ENCODE measurements at places on chromosomes 16 and 17.

DNA sequence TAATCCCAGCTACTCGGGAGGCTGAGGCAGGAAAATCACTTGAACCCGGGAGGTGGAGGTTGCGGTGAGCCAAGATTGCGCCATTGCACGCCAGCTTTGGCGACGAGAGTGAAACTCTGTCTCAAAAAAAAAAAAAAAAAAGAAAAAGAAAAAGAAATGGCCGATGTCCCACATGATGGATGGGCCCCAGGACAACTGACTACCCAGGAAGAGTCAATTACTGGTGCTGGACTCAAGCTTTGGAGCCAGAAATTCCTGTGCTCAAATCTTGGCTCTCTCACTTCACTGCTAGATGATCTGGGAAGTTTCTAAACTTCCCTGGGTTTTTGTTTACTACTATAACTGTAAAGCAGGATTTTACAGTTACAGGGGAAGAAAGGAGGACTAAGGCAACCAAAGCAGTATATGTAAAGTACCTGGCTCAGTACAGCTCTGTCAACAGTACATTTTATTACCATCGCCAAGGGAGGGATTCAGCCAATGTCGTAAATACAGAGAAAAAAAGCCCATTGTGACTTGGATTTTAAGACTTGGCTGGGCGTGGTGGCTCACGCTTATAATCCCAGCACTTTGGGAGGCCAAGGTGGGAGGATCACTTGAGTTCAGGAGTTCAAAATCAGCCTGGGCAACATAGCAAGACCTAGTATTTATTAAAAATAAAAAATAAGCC lies 11.9 kb downstream of the C16orf86 start:
- peak; percentile 19 for DNase-seq

GRCh38 chr16:30350134-30350871 lies 4.8 kb downstream of the CD2BP2 start:
- DNase-seq = peak; percentile 6

GRCh38 chr16:84049403-84050060 lies 6.9 kb upstream of the SLC38A8 start:
- peak; percentile 59 for DNase-seq

DNA sequence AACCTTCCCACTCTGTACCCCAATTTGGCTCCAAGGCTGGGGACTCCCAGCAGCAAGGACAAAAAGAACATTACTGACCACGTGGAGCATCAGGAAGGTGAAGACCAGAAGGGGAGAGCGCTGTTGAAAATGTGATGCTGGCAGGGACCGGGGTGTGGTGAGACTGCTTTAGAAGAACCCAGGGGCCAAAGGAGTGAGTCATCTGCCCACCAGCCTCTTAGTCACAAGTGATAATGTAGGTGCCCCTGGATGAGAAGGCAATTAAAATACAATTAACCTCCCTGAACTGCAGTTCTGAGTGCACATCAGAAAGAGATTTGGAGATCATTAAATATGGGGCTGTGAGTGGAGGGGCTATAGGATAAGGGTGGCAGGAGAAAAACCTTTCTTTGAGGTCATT lies 366.6 kb upstream of the CCL2 start:
- no peak for DNase-seq

DNA sequence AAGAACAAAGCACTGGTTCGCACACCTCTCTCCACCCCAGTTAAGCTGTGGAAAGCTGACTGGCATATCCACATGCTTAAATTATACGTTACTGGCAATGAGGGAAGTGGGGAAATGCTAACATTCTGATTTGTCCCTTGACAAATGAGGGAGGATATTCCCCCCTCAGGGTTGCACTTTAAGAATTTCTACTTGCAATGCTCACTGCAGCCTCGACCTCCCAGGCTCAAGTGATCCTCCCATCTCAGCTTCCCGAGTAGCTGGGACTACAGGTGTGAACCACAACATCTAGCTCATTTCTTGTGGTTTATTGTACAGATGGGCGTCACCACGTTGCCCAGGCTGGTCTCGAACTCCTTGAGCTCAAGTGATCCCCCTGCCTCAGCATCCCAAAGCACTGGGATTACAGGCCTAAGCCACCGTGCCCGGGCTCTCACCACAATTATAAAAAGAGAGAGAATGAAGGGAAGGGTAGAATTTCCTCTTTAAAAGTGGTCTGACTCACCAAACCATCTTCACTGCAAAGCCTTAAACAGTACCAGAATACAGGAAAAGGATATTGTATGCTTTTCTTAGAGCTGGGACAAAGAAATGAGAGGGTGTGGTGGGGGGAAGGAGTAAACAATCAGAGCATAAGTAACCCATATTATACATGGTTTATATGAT lies 38.9 kb downstream of the KANSL1 start:
- DNase-seq = no peak

GRCh38 chr17:78915872-78916632 lies 9.1 kb downstream of the TIMP2 start:
- peak; percentile 88 for DNase-seq

- DNase-seq = peak; percentile 17
Observed at GRCh38 chr17:49703557-49704277, 4.0 kb downstream of the SLC35B1 start.

- DNase-seq = no peak
Observed at GRCh38 chr16:78925083-78925767, 675.3 kb downstream of the MAF start.

DNA sequence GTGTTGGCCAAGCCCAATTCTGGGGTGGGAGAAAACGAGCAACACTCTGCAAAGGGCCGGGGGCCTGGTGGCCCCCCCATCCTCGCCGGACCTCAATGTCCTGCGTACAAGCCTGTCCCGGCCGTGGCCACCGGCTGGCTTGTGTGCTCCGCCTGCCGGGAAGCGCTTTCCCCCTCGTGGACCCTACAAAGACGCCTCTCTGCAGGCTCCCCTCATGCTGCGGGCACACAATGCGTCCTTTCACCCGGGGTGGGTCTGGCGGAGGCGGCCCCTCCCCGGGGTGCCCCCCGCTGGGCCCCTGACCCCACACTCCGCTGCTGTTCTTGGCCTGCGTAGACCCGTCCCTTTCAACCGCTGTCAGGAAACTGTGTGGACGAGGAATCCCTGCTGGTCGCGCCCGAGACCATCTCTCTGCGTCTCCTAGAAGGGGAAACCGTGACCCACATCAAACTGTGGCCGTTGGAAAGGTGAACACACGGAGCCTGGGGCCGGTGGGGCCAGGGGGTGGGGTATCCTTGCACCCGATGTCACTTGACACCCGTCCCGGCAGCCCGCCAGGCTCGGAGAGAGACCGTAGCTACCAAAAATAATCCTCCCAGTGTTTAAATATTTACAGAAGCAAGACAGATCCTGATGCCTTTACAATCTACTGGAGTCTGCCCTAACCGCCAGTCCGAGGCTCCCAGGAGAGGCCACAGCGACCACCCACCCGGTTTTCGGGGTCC lies 43.6 kb downstream of the TBC1D16 start:
- DNase-seq = no peak

DNA sequence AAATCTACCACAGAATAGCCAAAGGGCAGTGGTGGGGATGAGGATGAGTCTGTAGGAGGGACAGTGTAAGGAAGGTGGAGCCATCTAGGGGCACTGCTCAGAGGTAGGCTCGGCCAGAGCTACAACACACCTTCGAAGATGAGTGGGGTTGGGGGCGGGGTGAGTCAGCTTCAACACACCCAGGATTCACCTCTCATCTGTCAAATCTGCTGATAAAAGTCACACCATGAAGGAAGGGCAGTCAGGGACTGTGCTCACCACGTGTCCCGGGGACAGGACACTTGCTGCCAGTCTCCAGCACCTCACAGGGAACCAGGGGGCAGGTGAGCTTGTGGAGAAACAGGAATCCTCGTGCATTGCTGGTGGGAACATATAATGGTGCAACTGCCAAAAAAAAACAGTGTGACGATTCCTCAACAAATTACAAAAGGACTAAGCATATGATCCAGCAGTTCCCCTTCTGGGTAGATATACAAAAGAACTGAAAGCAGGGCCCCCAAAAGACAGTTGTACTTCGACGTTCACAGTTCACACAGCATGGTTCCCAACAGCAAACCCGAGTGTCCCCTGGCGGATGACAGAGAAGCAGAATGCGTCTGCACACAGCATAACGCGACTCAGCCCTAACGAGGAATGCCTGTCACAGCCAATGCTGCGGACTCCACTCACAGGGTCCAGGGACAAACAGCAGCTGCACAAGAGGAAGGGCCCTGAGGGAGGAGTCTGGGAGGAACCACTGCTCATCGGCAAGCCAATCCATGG lies 133.1 kb downstream of the ANKRD11 start:
- peak; percentile 84 for DNase-seq

GRCh38 chr16:23949630-23950290 lies 114.0 kb downstream of the PRKCB start:
- peak; percentile 95 for DNase-seq

- no peak for DNase-seq
Observed at GRCh38 chr16:47721006-47721637, 260.0 kb downstream of the PHKB start.

- no peak for DNase-seq
Observed at GRCh38 chr16:57695680-57696069, 1.1 kb downstream of the DRC7 start.

DNA sequence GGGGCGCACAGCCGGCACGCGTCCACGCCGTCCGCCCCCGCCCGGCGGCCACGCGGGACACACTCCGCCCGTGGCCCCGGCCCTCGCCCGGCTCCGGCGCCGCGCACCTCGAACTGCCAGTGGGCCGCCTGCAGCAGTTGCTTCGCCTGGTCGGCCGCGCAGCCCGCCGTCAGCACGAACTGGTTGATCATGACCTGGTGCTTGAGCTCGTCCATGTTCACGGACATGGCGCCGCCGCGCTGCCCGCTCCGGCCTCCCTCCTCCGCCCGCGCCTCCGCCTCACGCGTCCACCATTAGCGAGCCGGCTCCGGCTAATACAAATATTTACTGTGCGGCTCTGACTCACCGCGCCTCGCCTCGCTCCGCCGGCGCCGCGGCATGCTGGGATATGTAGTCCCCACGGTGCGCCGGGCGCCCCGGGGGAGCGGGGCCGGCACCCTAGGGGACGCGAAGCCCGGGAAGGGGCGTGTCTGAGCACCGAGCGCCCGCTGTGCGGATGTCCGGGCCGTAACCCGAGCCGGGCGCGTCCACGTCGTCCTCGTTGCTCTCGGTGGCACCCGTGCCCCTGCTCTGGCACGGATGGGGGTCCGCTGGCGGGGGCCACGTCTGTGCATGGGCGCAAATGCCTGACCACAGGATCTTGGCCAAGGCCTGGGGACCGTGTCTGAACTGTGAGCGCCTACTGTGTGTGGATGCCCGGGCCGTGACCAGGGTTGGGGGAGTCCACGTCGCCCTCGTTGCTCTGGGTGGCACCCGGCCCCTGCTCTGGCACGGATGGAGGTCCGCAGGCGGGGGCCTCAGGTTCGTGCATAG lies at the start of gene UBALD1:
Gene UBALD1, minus strand, starts transcription at position 318 of the 813 bp plus-strand sequence. Its CDS starts 91 bp downstream, at position 227.
- DNase-seq = peak; percentile 96

DNA sequence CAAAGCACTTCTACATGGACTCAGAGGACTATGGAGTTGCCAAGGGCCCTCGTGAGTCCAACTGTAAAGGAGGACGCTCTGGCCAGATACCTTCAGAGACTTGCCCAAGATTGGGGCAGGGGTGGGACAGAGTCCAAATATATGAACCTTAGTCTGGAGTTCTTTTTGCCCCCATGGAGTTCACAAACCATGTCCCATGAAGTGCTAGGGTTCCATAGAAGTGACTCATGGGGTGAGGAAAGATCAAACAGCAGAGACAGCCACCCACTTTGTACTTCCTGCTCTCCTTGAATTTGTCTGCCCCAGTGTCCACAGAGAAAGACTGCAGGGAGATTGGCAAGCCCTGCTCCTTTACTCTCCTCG lies 29.0 kb downstream of the SRL start:
- no peak for DNase-seq

- no peak for DNase-seq
Observed at GRCh38 chr17:77963441-77963840, 4.9 kb downstream of the TNRC6C start.

GRCh38 chr17:16440901-16441629 lies 25.7 kb downstream of the TRPV2 start:
- DNase-seq = no peak

DNA sequence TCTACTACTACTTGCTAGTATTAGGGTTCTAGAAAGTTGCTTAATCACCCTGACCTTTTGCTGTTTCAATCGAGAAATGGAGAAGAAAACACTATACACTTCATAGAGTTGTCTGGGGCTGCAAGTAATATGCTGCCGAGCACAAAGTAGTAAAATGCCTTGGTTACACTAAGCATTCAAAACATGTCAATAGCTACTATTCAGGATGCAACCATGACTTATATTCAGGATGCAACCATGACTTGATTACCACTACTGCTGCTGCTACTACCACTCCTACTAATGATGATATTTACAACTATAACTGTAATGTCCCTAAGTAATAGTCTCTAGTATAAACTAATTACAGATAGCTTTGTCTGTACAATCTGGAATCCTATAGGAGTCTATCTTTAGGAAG lies 35.3 kb downstream of the ADAMTS18 start:
- no peak for DNase-seq

DNA sequence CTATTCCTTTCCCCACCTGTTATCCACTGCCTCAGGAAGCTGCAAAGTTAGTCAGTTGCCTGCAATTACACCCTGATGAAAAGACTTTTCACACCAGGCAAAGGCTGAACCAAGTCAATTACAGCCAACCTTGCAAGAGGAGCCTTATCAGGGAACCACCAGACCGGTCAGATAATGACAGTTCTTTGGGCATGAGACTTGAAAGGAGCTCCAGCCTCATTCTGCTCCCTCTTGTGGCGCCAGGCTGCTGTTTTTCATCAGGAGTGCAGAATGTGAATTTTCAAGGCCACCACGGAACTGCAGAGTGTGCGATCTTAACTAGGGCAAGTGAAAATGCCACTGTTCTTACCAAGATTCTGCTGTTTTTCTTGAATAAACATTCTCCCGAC lies 22.5 kb downstream of the DNAI2 start:
- DNase-seq = no peak

DNA sequence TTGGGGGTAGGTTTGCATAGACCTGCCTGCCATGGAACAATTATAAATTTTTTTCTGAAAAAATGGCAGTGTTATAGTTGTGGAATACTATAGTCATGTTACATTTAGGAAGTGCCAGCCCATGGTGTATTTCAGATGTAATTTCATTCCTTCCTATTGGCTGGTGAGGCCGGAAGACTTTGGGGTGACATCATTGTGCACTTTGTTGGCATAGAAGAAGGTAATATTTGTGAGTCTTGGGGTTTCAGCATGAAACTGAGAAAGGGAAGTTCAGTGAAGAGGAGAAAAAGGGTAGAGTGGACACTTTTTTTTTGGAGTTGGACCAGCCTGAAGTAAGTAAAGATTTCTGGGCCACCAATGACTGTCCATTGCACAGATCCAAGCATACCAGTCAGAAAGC lies 16.0 kb upstream of the HEATR6 start:
- no peak for DNase-seq

- no peak for DNase-seq
Observed at GRCh38 chr17:61579961-61580360, 11.1 kb downstream of the NACA2 start.

DNA sequence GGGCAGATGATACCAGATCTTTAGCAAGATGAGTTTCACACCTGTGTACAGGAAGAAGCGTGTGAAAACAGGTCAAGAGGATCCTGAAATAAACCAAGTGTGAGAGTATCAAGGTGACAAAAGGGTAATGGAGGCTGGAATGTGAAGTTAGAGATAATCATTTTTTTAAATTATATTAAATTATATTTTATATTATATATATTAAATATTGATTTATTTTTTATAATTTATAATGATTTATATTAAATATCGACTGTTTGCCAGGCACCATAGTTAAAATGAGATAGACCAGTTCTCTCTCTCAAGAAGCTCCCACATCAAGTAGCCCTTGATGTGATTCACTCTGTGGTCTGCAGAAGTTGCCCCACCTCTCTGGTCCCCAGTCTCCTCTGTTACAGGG lies 360.2 kb upstream of the HSBP1 start:
- no peak for DNase-seq

Data from spleen (tissue), 13 donors.